ENCODE measurements at places on chromosomes 6 and 20.
A peak's percentile ranks its signal among the peaks of the same experiment; 100 is the strongest.

DNA sequence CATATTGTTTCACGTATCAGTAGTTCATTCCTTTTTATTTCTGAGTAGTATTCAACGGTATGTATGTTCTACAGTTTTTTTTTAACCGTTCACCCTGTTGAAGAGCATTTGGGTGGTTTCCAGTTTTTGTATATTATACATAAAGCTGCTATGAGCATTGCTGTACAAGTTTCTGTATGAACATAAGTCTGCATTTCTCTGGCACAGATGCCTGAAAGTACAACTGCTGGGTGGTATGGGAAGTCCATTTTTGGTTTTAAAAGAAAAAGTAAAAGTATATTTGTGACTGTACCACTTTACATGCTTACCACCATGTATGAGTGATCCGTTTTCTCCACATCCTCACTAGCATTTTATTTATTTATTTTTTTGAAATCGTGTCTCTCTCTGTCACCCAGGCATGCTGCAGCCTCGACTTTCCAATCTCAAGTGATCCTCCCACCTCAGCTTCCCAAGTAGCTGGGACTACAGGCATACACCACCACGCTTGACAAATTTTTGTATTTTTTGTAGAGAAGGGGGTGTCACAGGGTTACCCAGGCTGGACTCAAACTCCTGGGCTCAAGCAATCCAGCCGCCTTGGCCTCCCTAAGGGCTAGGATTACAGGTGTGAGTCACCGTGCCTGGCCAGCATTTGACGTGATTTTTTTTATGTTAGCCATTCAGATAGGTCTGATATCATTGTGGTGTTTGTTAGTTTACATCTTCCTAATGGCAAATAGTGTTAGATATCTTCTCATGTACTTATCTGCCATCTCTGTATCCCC is 11.0 kb upstream of the SIM1 start:
- DNase-seq, result no peak

DNA sequence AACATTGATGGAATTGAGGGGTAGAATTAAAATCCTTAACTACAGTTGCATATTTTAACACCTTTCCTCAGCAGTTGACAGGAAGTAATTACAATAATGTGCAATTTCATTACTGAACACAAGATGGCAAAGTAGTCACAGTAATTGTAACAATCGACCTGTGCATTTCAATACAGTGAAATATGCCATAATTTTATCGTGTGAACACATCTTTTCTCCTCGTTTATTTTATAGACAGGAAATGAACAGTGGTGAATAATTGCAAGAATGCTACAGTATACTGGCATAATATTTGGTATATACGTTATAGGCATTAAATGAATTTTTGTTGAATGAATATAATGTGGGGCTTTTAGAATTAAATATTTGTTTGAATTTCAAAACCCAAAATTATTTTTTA is 25.0 kb downstream of the CYB5R4 start:
- peak; percentile 10 for DNase-seq

- DNase-seq, result no peak
These were observed 169.4 kb downstream of the TRDN start for GRCh38 chr6:123467392-123467791.

DNA sequence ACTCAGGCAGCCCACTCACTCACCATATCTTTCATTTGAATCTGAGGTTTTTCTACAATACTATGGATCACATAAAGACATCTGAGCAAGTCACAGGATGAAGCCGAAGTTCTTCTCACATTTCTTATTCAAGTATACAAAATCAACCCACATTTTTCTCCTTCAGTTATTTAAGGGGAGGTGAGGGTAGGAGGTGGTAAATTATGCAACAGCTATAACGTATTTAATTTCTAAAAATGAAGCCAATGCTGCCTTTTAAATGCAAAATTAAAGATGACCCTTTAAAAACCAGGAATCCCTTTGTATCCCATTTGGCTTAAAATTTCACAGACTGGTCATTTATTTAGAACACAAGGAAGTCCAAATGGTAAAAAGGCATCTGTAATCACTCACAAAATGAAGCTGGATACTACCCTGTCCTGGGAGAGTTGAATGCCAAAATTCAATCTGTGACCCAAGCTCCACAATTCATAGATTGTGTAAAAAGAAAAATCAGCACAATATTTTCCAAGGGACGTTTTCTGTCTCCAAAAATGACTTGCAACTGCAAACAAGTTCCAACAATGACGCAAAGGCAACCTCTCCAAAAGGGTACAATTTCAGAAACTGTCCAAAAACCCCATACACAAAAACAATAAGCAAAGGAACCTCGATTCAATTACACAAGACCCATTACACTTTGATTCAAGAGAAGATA is 48.8 kb downstream of the EPB41L2 start:
- no peak for DNase-seq

DNA sequence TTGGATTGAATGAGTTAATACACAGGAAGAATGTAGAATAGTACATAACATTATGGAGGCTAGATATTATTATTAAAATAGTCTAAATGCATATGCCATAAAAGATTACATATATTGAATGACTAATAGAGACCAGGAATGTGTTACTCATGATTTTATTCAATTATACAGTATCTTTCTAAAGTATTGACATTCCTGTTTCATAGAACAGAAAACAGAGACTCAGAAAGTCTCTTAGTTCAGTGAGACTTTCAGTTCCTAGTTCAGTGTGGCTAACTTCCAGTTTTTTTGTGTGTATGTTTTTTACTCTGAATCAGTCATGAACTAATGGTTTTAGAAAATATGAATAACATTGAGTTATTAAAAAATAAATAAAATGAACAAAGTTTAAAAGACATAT is 34.6 kb upstream of the TMEM244 start:
- no peak for DNase-seq

- DNase-seq, result no peak
These were observed 2.8 kb upstream of the SLC17A5 start for GRCh38 chr6:73656531-73657145.

DNA sequence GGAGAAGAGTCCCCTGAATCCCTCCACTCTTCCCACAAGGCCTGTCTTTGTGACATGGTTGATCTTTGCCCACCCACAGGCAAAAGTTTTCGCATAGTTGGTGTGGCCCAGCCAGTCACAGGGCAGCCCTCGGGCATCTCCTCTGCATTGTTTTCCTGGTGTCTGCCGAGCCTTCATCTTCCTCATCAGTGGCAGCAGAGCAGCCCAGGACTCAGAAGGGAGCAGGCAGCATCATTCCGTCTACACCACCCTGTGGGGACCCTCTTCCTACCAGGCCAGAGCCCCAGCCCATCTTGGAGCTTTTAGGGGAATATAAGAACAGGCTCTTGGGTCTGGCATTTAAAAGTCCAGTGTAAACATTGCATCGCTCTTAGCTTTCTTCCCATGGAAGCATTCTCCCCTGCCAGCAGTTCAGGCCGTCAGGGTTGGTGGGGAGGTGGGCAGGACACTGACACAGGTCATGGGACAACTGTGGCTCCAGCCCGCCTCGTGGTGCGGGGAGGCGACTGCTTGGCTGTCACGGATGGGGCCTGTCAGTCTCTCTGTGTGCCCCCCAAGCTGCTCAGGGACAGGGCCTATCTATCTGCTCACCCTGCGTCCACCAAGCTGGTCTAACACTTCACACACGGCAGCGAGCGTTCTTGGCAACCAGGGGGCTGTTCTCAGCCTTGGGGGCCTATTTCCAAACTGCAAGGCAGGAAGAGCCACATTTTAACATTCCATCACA is 38.3 kb downstream of the PDRG1 start:
- no peak for DNase-seq

- DNase-seq, result no peak
These were observed 154.3 kb downstream of the CCDC170 start for GRCh38 chr6:151647976-151648639.

DNA sequence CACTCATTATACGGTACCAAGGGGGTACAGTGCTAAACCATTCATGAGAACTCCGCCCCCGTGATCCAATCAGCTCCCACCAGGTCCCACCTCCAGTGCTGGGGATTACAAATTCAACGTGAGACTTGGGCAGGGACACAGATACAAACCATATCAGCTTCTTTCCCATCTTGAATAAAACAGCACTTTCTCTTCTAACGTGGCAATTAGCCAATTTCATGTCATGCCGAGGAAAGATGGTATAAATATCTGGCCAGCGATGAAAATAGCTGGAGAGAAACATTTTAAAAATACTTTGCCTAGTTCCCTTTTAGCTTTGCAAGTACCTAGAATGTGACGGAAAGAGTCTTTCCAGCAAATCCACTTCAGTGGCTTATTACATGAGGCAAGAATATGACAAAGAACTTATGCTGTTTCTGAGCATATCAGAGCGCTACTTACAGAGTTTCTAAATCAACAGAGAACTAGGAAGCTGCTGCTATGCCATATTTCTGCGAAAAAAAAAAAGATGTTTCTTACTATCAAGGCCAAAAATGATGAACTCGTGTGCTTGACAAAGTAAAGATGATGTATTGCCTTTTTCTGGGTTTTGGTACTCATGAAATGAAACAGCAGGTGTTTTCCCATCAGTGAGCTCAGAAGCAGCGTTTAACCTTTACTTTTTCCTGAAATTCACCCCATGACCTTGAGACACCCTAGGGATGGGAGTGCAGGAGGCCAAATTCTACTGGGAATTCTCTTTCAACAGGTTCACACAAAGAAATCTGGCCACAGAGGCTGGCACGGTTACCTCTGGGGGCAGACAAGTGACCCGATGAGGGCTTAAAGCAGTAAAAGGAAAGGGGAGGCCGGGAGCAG is 37.9 kb downstream of the AGPAT4 start:
- DNase-seq, result no peak

DNA sequence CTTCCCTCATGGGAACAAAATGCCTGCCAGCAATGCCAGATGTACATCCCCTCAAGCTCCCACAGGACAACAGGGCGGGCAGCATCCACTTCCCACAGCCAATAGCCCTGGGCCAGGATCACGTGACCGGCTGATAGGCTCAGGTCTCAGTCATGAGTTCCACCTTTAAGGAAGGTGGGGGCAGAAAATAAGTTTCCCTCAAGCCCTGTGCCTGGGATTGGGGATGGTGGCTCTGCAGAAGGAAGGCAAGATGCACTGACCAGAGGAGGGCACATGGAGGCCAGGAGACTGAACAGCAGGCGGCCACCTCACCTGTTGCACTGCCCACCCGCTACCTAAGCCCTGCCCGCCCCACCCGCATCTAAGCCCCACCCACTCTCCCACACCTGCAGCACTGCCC is 149.1 kb downstream of the BMP7 start:
- no peak for DNase-seq

DNA sequence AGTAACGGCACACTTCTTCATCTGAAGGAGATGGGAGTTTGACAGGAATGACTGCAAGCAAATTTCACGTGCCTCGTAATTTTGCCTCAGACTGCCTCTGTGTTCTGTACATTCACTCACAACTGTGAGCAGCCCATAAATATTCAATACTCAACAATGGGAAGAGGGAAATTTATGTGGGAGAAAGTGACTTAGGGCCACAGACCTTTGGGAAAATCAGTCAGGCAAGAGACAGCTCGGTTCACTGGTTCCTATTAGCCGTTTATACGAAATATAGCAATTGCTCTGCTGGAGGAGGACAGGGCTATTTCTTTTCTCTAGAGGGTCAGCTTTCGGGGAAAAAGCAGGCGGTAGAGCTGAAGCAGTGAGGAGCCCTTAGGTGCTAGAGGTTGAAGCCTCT is 28.0 kb downstream of the OPN5 start:
- no peak for DNase-seq

GRCh38 chr20:56380375-56380774 is 11.6 kb downstream of the AURKA start:
- DNase-seq, result no peak

GRCh38 chr20:49562311-49563014 is 5.5 kb downstream of the PTGIS start:
- DNase-seq, result peak; percentile 28

GRCh38 chr20:49894073-49894470 is 21.3 kb downstream of the SPATA2 start:
- DNase-seq, result no peak

- no peak for DNase-seq
These were observed 41.8 kb downstream of the RBM38 start for GRCh38 chr20:57432862-57433491.

- DNase-seq, result no peak
These were observed 46.8 kb downstream of the CD24 start for GRCh38 chr6:106927531-106928398.

DNA sequence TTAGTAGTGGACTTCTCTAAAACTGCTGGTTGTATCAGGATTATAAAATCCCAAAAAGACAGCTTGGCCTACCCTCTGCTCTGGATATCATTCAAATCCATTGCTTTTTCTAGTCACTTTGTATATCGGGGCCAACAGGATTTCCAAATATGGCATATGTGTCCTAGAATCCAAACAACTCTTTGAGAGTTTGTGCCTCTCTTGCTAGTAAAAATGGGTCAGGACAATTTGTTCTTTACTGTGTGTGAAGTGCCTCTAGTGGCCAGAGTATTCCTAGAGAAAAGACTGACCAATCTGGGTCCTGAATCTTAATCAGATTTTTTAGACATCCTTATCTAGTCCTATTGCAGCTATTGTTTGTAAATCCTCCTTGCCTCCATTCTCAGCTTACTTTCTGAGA is 33.5 kb upstream of the MANEA start:
- no peak for DNase-seq

DNA sequence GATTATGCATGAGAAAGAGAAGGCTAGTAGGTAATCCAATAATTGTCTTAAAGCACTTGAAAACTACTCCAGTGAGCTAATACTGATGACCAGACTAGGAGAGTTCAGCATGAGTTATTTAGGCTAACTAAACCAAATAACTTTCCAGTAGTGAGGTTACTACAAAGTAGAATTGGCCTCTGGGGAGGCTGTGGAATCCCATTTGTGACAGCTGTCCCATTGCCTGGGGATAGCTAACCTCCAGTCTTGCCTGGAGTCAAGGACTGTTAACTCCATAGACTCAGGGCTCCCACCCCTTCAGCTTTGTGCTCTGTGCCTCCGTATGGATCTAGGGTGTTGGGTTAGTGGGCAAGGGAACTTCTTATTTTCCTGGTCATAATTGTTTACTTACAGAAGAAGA is 51.0 kb downstream of the KCNQ5 start:
- DNase-seq, result no peak

DNA sequence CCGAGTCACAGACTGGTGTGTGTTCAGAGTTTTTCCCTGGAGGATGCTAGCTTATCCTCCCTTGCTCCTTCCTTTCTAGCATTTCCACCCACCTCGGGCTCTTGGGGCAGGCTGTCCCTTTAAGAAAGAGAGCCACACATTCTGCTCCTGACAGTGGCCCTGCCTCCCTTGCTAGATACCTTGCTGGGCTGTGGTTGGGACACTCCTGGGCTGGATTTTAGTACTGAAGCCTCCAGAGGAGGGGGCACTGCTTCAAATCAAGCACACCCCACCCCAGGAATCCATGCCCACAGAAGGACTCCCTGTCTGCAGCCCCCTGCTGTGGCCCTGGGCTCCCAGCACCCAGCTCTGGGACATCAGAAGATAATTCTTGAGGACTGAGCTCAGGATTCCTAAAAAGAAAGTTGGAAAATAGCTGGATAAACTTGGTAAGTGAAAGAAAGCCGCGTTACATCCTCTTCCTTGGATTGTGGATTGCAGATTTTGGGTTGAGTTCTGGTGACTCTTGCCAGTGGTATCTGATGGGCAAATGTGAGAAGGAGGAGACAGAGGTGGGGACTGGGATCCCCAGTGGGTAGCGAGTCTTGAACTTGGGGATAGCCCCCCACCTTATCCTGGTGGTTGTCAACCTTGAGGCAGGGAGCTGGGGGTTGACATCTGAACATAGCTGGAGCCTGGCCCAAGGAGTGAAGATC is 29.0 kb downstream of the DAAM2 start:
- DNase-seq, result no peak

GRCh38 chr6:163836876-163837690 is 422.6 kb downstream of the QKI start:
- DNase-seq, result no peak

- no peak for DNase-seq
These were observed 43.2 kb downstream of the LY86 start for GRCh38 chr6:6631534-6632276.

All from skeletal muscle cell (primary cell).